ENCODE measurements at places on chromosomes 13 and 19.

DNA sequence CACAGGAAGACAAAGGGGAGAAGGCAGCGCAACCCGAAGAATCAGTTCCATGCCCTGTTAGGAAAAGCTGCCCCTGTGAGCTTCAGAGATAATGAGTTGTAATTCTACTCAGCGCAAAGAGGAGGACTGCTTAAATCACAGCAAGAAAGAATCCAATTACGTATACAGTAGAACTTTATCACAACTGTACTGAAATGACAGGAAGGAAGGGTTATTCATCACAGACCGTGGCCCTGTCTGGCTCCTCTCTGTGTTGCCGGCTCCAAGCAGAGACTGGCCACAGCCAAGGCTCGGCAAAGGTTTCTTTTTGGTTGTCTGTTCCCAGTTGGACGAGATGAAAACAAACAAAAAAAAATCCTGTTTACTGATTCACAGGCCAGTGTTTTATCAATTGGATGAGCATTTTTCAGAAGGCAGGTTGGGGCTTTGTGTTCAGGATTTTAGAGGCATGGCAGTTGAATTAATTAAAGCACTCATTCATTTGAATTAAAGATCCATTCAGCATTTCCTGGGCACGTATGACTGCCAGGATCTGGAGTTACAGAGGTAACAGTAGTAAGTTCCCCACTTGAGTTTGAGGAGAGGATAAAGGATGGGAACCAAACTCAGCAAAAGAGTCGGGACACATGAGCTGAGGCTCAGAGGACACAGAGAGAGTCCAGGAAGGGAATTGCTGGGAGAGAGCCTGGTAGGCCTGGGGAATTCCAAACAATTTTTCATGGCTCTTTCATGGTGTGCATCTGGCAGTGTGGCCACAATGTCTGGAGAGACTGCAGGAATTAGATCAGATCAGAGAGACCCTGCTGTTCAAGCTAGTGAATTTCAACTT lies 341.0 kb downstream of the DNAJC15 start:
- DNase-seq = no peak

GRCh38 chr13:26052337-26052736 lies 521 bp upstream of the SHISA2 start:
- DNase-seq = no peak

DNA sequence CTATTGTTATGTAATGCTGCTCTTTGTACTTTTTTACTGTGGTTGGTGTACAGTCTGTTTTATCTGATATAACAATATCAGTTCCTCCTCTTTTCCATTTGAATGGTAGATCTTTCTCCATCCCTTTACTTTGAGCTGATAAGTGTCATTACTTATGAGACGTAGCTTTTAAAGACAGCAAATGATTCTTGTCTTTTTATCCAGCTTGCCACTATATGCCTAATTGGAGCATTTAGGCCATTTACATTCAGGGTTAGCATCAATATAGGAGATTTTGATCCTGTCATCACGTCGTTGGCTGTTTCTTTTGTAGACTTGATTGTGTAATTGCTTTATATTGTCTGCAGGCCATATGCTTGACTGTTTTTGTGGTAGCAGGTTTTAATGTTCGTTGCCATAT lies 894.2 kb upstream of the ATXN8OS start:
- no peak for DNase-seq

- DNase-seq = no peak
Observed at GRCh38 chr19:47762151-47762550, 16.4 kb upstream of the SELENOW start.

DNA sequence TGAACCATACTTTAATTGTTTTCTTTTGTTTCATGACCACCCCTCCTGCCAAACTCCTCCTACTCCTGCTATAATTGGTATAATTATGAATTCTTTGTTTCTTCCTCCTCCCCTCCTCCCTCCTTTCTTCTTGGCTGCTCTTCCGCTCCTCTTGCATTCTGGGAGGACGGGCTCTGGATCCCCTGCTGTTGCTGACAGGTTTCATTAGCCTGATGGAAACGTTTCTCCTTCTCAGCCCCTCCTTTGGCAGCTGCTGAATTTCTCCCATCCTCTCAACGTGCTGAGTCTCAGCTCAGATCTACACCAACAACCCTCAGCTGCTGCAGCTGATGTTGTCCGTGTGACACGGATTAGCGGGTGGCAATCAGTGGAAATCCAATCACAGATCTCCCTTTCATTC lies 97.1 kb upstream of the UBAC2 start:
- no peak for DNase-seq

GRCh38 chr13:20461860-20462532 lies 63.7 kb downstream of the CRYL1 start:
- DNase-seq = no peak

All from stimulated activated CD8-positive, alpha-beta memory T cell treated with anti-CD3 and anti-CD28 coated beads, Interleukin-2, amount 100 ng/mL, for 48 hours (primary cell).